ENCODE measurements at places on chromosomes 2 and 18. TPM values are rescaled to one million over a fixed set of nuclear protein-coding genes. Genes with fewer than 3 reads are reported as not detected.

Gene HMSD
- total RNA-seq, result 1.2 TPM

Gene C2orf80
- total RNA-seq, result not detected

Gene MARCO
- not detected for total RNA-seq

Gene EEF1B2
- 612 TPM for total RNA-seq

Gene MAT2A
- 333 TPM for total RNA-seq

Gene CXCR1
- total RNA-seq, result 1.6 TPM

Gene RUFY4
- total RNA-seq, result 1.3 TPM

Gene SLC19A3
- not detected for total RNA-seq

Gene KHK
- 12.2 TPM for total RNA-seq

Gene RBMS1
- 63.2 TPM for total RNA-seq

Gene TMEM247
- total RNA-seq, result not detected

Gene CIB4
- not detected for total RNA-seq

Gene LINC00305
- not detected for total RNA-seq

Gene TMEM37
- total RNA-seq, result not detected

Gene CCDC148
- total RNA-seq, result not detected

Gene CENPA
- 37.9 TPM for total RNA-seq

Gene LYPD6B
- total RNA-seq, result not detected

Gene BMP10
- total RNA-seq, result 0.09 TPM

Gene TBR1
- 0.05 TPM for total RNA-seq

Gene MRPS5
- 71.5 TPM for total RNA-seq

Gene STARD6
- not detected for total RNA-seq

Gene ANKRD53
- not detected for total RNA-seq

Gene LRP1B
- not detected for total RNA-seq

Gene CTNNA2
- not detected for total RNA-seq

Gene IGFBP5
- total RNA-seq, result not detected

Gene LOXHD1
- not detected for total RNA-seq

Gene B3GNT7
- not detected for total RNA-seq

Gene ANKRD29
- 0.07 TPM for total RNA-seq

Gene ABHD1
- total RNA-seq, result 0.52 TPM

Gene STON1
- total RNA-seq, result 1.7 TPM

Gene KIF5C
- 12.5 TPM for total RNA-seq

Gene ABCG8
- total RNA-seq, result not detected

Gene FBXO41
- 16.2 TPM for total RNA-seq

Gene TYW5
- 9.9 TPM for total RNA-seq

Gene CNTNAP5
- total RNA-seq, result not detected

Gene TUBA3E
- not detected for total RNA-seq

Gene CBLN2
- not detected for total RNA-seq

Gene USP37
- total RNA-seq, result 34.1 TPM

Gene PPIL3
- total RNA-seq, result 48.6 TPM

Gene CD207
- not detected for total RNA-seq

Gene MYO5B
- total RNA-seq, result 0.02 TPM

Gene CHRND
- not detected for total RNA-seq

Gene PID1
- not detected for total RNA-seq

Gene MALL
- total RNA-seq, result not detected

Gene ATG16L1
- 62.2 TPM for total RNA-seq

Gene CHN1
- total RNA-seq, result 1.9 TPM

Gene NCKAP5
- not detected for total RNA-seq

Gene HAAO
- total RNA-seq, result 2.2 TPM
